ENCODE measurements at places on chromosomes 6 and 20.
A peak's percentile ranks its signal among the peaks of the same experiment; 100 is the strongest.

- DNase-seq = peak; percentile 71
These were observed 45.2 kb downstream of the OSTM1 start for GRCh38 chr6:108029226-108029921.

DNA sequence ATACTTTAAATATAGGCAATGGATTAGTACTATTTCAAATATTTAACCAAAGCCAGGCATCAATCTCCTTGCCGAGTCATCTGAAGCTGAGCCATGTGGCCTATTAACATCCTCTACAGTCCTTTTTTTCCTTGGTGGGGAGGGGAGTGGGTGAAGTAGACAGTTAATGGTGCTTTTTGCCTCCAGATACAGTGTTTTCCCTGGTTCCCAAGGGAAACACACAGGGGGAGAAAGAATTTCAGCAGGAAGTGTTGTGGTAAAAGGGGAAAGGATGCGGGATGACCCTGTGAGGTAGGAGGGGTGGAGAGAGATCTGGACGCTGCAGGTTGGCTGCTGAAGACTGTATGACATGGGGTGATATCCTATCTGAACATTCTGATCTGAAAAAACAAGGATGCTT is 9.6 kb downstream of the CLDN20 start:
- no peak for DNase-seq

DNA sequence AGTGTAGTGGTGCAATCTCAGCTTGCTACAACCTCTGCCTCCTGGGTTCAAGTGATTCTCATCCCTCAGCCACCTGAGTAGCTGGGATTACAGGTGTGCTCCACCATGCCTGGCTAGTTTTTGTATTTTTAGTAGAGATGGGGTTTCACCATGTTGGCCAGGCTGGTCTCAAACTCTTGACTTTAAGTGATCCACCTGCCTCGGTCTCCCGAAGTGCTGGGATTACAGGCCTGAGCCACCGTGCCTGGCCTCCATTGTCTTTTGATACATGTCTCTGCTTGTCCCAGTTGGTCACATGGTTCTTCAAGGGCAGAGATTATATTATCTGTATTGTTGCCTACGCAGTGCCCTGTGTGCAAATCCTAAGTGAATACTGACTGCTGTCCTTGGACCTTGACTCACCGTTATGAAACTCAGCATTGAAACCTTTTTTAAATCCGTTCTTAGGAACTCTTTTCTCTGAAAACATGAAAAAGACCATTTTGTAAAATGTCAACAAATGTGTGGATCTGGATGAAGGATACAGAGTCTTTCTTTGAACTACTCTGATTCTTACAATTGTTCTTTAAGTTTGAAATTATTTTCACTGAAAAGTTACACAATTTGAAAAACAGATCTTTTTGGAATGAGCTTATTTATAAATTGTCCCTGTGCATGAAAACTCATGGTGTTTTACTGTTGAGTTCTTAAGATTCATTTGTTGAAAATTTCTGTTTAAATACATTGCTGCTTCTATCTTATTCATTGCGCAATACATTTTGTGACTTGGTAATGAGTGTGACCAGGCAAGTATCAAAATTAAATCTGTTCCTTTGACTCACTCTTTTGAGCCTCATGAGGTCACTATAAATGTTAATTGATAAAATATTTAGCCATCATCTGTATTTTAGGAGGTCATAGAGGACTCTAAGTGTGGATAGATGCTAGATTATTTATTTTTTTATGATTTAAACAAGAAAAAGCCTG is 293.5 kb downstream of the UTRN start:
- no peak for DNase-seq

- DNase-seq = no peak
These were observed 100.8 kb downstream of the RTN4IP1 start for GRCh38 chr6:106528521-106528920.

DNA sequence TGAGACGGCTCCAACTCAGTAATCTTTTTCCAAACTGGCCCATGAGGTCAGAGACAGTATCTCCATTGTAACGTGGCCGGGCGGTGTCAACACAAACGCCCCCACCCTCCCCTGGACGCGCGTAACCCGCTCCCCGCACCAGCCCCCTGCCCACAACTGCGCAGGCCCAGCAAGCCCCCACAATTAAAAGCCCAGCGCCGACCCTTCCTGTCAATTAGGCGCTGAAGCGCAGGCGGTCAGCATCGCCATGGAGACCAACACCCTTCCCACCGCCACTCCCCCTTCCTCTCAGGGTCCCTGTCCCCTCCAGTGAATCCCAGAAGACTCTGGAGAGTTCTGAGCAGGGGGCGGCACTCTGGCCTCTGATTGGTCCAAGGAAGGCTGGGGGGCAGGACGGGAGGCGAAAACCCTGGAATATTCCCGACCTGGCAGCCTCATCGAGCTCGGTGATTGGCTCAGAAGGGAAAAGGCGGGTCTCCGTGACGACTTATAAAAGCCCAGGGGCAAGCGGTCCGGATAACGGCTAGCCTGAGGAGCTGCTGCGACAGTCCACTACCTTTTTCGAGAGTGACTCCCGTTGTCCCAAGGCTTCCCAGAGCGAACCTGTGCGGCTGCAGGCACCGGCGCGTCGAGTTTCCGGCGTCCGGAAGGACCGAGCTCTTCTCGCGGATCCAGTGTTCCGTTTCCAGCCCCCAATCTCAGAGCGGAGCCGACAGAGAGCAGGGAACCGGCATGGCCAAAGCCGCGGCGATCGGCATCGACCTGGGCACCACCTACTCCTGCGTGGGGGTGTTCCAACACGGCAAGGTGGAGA is at the start of the genes HSPA1A and HSPA1L:
Gene HSPA1A (plus strand): TSS at position 519 of the 814 bp plus-strand sequence. CDS start 214 bp downstream, at position 733.
Gene HSPA1L (minus strand): TSS at position 259 of the 814 bp plus-strand sequence. CDS start 3,311 bp downstream, outside the sequence.
- peak; percentile 89 for DNase-seq

DNA sequence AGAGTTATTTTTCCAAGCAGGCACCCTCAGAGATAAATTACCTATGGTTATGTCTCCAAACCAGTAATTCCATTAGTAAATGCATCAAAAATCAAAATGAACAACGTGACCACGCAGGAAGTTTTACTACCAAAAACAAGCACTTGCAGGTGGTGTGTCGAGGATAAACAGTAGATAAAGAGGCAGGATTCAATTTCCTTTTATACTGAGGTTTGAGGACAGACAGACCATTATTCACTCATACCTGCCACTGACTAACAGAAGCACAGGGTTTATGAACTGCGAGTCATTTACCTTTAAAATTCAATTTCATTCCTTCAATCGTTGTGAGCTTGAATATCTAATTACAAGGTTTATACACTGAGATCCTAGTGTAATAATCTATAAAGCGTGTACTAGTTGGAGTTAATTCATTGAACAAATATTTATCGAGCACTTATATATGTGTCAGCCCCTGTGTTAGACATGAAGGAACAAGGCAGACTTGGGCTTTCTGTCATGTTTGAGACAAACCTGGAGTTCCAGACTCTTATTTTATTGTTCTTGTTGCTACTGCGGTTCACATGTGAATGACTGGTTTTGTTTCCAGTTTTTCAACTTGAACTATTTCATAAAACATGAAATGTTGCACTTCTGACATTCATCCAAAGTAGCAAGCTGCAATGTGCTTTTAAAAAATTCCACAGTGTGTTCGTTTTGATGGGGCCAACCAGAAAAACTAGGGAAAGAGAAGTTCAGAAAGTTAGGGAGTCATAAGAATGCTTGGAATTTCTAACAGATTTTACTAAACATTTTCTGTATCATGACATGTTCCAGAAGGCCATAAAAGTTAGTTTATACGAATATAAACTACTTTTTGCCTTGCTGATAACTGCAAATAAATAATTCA is 205.6 kb downstream of the UST start:
- DNase-seq = no peak

- no peak for DNase-seq
These were observed 5.7 kb upstream of the TMEM30A start for GRCh38 chr6:75290136-75290945.

GRCh38 chr6:44386364-44386928 is 1.1 kb upstream of the CDC5L start:
- no peak for DNase-seq

DNA sequence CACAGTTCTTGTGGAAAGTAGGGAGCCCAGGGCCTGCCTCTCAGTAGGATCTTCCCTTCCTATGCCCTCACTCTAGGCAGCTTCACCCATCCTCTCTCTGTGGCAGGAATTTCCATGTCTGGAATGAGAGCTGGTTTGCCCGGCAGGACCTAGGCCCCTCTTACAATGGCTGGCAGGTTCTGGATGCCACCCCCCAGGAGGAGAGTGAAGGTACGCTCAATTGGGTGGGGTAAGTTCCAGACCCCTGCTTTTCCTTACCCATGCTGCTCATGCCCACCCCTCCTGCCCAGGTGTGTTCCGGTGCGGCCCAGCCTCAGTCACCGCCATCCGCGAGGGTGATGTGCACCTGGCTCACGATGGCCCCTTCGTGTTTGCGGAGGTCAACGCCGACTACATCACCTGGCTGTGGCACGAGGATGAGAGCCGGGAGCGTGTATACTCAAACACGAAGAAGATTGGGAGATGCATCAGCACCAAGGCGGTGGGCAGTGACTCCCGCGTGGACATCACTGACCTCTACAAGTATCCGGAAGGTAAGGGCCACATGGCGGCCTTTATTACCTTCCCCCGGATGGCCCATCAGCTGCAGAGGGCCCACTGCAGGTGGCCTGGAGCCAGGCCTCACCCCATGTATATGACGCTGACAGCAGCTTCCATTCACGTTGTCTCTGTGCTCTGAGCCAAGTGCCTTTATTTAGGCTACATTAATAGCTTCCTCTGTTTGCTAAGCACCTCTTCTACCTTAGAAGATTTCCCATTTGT is 22.8 kb downstream of the TGM6 start:
- no peak for DNase-seq

- no peak for DNase-seq
These were observed 89.1 kb downstream of the AIG1 start for GRCh38 chr6:143149771-143150170.

DNA sequence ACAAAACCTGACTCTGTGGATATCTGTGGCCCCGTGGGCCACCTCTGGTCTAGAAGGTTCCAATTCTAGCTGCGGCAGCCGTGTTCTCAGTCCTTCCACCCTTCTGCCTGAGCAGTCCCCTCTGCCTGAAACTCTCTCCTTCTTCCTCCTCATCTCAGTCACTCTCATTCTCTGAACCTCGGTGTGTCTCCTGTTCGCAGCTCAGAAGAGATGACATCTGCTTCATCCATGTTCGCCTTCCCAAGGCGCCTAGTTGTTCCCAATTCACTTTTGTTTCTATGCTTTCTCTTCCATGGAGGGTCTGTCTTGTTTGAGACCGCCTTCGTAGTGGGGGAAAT is 95.5 kb downstream of the CEBPB start:
- no peak for DNase-seq

GRCh38 chr6:37129566-37129965 is 40.4 kb upstream of the PIM1 start:
- DNase-seq = no peak

GRCh38 chr6:1988843-1989242 is 256.6 kb downstream of the GMDS start:
- DNase-seq = no peak

DNA sequence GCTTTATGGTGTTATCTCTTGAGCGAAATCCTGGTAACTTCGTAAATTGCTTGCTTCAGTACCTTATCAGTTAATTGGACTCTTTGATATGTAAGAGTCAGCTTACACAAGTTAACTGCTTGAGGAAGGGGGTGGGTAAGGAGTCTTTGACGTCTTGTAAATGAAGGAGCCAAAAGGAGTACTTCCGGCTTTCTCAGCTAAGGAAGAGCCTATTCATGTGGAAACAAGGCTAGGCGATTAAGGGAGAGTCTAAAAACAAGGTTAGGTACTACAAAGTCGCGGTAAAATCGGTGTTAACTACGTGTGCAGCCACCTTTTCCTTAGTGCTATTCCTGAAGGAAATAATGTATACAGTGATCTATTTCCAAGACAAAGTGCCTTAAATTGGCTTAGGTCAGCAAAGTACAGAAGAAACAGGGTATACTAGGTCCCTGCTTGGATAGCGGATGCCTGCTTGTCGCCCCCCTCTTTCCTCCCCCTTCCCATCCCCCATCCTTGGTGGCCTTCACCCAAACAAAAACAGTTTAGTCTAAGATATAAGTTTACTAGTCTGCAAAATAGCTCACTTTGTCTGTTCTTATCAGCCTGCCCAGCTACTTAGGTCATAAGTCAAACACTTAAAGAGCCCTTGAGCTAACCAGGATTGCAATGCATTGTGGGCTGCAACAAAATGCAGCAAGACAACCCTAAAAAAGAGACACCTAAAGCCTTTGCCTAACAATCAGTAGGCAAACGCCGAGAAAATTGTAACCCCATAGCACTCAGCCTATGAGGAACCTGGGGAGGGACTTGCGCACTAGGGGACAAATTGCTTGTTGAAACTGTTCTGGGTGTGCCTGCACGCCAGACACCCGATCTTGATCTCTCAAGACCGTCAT is 147.3 kb downstream of the TRIM27 start:
- no peak for DNase-seq

- no peak for DNase-seq
These were observed 353.8 kb downstream of the HAO1 start for GRCh38 chr20:7586481-7586880.

DNA sequence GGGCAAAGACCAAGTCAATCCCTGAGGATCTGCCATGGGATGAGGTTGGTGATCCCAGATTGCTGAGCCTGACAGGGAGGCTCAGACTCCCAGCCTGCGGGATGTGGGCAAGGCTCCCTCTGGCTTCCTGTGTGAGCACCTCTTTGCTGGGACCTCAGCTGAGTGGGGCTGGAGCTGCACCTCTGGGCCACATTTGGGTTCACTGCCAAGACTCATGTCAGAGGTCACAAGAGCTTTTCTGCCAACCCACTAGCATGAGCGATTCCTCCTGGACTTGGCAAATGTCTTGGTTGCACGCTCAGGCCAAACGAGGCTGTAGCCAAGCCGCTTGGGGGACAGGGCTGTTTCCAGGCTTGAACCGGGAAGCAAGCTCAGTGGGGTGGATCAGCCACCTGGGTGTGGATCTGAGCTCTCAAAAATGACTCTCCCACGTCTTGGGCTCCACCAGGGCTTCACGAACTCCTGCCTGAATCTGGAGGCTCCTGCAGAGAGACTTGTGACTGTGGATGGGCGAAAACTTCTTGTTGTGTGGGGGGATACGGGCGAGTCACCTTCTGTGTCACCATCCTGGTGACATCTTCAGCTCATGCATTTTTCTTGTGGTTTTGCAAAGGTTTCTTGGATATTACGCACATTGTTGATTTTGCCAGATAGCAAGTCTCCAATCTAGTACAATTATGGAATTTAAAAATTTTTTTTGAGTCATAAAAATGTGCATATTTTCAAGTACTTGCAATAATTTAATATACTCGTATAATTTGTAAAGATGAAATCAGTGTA is 359.5 kb downstream of the CDH4 start:
- no peak for DNase-seq

Measured in DMS 273 treated with DMSO at 0.1 percent for 48 hours (cell line).